ELR (cell line): ENCODE measurements at places on chromosomes 4 and X.
A peak's percentile ranks its signal among the peaks of the same experiment; 100 is the strongest.

GRCh38 chr4:25608644-25609043, 47.0 kb upstream of the SLC34A2 start:
- no peak for DNase-seq

DNA sequence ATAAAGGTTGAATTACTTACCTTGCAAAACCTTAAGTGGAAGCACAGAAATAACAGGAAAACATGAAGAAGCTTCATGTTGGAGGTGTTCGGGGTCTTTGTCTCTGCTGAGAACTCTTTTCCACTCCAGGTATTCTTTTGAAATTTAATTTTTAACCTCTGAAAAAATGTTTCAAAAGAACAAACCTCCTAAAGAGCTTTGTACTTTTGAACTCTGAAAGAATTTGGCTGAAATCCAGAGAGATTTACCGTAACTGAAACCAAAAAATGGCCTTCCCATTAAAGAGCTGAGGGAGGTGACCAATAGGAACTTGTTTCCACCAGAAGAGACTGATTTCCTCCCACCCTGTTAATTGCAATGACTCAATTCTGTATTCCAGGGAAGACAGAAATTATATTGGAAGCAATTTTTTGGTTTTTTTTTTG, at the start of gene CFI:
Gene CFI (minus strand): TSS at position 105 of the 425 bp plus-strand sequence. CDS start 28 bp downstream, at position 77.
- DNase-seq = peak; percentile 23

GRCh38 chr4:184331268-184331995, 113.8 kb upstream of the ENPP6 start:
- no peak for DNase-seq

- no peak for DNase-seq
Observed at GRCh38 chrX:18792828-18793227, 85.4 kb downstream of the PPEF1 start.

DNA sequence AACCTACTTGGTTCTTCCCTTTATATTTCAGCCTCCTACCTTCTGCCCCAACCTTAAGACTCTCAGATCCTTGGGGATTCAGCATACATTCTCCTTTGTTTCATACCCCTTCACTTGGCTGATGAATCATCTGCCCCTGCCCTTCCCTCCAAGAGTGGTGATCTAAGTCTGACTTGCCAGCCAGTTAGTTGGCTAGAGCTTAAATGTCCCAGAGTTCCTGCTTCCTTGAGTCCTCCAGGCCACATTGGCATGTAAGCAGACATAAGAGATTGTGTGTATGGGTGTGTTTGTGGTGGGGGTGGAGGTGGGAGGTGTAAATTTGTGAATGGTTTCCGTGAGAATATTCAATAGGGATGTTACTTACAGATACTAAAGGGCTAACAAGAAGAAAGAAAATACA, 3.7 kb upstream of the TEX13D start:
- peak; percentile 1 for DNase-seq

DNA sequence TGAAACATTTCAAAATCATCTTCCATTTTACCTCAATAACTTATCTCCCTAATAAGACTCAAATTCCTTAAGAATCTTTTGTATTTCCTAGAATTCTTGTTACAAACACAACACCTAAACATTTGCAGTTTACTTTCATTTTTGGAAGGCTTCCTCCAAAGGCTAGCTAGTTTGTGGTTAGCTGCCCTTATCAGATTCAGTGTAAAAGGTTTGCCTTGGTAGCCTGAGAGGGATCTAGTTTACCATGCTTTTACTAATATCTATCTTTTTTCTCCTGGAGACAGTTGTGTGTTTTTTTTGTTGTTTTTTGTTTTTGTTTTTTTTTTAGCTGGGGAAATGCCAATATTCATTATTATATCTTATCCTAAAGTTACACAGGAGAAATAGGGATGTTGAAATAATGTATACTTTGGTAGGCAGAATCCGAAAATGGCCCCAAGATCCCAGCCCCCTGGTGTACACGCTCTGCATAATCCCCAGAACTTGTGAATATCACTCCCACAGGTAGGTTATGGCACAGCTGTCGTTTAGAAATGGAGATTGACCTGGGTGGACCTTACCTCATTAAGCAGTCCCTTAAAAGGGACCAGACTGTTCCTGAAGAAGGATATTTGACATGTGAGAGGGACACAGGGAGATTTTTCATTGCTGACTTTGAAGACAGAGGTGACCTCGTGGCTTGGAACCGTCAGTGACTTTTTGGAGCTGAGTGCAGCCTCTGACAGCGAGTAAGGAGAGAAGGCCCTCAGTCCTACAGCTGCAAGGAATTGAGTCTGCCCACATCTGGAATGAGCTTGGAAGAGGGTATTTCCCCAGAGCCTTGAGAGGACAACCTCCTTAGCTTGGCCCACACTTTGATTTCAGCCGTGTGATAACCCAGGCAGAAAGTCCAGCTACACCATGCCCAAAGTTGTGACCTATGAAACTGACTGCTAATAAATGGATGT, 33.4 kb downstream of the SEPTIN11 start:
- peak; percentile 37 for DNase-seq

- peak; percentile 87 for DNase-seq
Observed at GRCh38 chr4:153221783-153222706, 17.8 kb downstream of the TRIM2 start.

DNA sequence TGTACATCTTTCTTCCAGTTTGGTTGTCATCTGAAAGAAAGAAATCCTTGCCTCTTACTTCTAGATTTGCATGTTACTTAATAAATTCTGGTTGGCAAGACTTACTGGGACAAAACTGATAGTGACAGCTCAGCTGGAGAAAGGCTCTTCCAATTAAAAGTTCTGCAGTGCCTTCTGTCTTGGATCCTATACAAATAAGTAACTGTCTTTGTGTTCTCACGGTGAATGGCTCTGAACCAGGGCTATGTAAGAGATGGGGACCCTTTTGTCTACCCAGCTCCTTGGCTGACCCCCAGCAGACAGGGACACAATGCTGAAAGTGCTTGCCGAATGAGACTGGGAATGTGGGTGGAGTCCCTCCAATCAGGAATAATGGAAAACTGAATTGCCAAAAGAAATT, 89.5 kb downstream of the AASDH start:
- no peak for DNase-seq

DNA sequence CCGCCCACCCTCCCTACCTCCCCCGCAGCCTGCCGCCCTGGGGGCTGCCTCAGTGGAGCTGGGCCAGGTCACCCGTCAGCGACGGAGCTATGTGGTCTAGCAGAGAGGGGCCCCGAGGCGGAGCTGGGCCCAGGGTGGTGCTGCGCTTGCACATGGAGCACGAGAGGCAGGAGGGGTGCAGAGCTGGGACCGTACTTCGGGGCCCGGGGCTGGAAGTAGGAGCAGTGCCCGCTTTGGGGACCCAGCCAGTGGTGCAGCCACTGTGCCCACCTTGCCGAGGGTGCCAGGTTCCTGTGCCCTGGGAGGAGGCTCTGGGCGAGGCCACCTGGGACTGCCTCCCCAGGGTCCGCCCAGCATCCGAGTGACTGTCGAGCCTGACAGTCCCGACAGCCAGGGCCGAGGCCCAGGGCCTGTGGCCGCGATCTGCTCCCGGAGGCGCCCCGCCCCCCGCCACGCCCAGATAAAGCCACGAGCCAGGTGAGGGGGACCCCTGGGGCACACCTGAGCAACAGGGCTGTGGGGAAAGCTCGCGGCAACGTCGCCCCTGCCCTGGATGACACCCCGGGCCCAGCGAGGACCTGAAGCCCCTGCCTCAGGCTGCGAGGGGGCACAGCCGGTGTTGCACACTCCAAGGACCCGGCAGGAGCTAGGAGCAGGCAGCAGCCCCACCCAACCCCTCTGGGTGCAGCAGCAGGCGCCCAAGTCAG, 117.5 kb downstream of the DNAAF6 start:
- no peak for DNase-seq

DNA sequence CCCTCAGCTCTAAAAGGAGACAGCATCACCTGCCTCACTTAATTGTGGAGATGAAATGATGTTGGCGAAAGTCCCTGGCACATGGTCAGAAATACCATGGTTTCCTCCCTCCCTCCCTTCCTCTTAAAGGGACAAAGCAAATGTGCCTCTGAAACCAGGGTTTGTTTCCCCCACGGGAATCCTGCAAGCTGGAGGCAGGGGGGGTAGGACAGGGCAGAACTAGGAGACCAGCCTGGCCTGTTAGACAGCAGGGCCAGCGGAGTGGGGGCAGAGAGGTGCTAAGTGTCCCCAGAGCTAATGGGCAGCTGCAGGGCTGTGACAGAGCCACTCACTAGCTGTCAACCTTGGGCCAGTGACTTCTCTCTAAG, 5.7 kb downstream of the RTL5 start:
- DNase-seq = no peak

DNA sequence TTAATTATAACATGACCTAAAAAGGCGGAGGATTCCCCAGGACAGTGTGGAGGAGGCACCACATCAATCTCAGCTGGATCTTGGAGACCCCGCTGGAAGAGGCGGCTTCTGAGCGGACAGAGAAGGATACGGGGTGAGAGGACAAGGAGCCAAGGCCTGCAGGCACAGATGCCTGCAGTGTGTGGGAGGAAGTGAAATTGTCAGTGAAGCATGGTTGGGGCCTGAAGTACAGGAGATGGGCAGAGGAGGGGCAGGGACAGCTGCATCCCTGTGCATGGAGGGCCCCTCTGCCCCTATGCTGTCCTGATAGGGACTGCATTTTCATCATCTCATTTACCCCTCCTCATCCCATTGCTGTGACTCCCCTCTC, 1.7 kb upstream of the SLC2A9 start:
- no peak for DNase-seq

DNA sequence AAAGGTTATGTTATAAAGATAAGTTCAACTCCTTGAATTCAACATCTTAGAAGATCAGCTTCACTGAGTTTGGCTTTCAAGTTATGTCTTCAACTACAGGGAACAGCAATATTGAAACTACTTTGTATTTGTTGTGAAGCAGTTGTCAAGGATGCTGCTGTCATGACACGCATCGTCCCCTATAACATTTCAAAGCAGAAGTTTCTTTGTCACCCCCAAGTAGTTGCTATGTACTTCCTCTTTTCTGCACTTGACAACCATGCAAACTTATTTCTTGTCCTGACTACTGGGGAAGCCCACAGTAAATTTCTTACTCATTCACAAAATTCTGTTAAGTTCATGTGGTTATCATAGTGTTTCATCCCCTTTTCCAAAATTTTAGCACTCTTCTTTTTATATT, 14.3 kb downstream of the ANTXR2 start:
- no peak for DNase-seq

- no peak for DNase-seq
Observed at GRCh38 chrX:42107495-42108488, 184.4 kb upstream of the CASK start.

GRCh38 chr4:169765835-169766234, 8.1 kb upstream of the HPF1 start:
- DNase-seq = peak; percentile 7

DNA sequence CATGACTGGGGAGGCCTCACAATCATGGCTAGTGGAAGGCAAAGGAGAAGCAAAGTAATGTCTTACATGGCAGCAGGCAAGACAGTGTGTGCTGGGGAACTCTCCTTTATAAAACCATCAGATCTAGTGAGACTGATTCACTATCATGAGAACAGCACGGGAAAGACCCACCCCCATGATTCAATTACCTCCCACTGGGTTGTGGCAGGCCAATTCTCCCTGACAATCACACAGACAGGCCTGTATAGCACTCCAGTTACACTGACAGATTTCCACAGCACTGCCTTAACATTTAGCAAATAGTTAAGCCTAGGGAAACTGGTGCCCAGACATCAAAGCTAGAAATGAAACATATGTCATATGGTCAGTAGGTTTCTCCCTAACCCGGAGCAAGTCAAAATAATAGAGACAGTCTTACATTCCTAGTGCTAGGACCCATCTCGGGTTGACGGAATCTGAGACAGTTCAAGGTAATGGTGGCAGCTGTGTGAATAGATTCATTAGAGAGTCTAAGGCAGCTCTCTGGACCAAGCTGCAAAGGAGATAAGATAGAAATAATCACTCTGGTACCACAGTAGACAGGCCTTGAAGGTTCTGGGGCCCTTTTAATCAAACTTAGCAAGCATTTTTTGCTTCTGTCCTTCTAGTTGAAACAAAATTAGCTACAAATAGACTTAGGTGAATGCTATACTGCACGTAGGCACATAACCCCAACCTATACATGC, 9.4 kb upstream of the HERC5 start:
- DNase-seq = no peak

DNA sequence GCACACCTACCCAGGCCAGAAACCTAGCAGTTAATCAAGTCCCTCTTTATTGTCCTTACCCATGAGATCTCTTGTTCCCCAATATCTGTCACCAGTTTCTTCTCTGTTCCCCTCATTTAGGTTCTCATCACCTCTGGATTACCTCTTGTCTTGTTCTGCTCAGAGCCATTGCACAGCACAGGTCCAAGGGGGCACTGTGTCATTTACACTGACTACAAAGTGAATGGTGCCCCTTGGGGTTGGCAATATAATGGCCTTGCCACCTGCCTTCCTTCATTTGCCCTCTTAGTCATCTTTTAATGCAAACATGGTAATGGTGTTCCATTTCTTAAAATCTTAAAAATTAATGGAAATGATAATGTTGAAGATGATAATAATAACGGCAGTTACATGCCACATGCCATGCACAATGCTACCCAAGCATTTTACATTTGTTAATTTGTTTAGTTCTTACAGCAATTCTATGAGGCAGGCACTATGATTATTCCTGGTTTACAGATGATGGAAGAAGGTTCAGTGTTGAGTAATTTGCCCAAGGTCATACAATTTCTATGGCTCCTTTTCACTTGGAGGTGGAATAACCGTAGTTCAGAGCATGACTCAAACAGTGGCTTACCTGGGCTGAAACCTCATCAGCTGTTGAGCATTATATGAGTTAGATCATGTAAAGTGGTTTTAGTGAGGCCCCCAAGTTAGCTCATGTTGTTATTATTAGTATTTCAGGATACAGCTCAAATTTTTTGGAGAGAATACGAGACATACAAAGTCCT, 117.9 kb downstream of the RASL11B start:
- DNase-seq = no peak

- DNase-seq = peak; percentile 97
Observed at GRCh38 chr4:183348706-183349659, 26.8 kb upstream of the CLDN24 start.

GRCh38 chrX:47266643-47267042, 33.8 kb downstream of the USP11 start:
- DNase-seq = no peak

GRCh38 chrX:150934453-150934852, 36.0 kb upstream of the CD99L2 start:
- peak; percentile 44 for DNase-seq

GRCh38 chrX:136586386-136586785, 54.4 kb downstream of the VGLL1 start:
- no peak for DNase-seq
